Stimulated activated CD8-positive, alpha-beta memory T cell treated with anti-CD3 and anti-CD28 coated beads, Interleukin-7, amount 100 ng/mL, for 1 hour (primary cell): ENCODE measurements at places on chromosomes 12 and 14.

GRCh38 chr14:68215629-68216028 lies 396.1 kb downstream of the RAD51B start:
- no peak for DNase-seq

DNA sequence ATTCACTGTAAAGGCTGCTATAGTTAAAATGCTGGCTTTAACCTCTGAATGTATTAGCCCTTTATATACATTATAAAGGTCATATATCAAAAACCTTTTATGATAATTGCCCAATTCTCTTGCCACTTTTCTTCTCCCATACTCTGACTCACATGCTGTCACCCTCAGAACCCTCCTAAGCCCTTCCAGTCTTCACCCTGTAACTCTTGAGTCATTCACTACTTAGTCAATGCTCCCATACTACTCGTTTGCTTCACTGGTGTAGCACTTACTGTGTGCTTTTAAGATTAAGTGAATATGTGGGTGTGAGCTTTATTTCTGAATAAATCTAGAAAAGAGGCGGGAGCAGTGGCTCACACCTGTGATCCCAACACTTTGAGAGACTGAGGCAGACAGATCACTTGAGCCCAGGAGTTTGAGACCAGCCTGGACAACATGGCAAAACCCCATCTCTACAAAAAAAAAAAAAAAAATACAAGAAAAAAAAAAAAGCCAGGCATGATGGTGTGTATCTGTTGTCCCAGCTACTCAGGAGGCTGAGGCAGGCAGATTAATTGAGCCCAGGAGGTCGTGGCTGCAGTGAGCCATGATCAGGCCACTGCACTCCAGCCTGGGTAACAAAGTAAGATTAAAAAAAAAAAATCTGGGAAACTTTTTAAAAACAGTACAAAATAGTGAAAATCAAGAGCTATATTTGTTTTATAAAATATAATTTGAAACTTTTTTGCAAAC lies 37.6 kb downstream of the SPATA7 start:
- DNase-seq = no peak

DNA sequence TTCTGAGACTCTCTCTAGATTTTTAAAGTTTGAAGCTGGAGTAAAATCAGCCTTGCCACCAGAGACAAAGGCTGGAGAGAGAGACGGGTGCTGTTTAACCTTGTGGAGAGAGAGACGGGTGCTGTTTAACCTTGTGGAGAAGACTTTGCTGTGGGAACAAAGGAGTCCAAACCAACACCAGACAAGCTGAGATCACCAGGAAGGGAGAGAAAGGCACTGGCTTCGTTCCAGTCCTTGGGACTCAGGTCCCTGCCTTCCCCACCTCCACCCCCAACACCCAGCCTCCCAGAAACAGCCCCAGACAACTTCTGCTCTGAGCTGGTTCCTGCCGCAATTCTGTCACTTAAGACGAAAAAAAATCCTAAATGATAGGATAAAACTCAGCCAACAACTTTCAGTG lies 1389.3 kb downstream of the AACS start:
- no peak for DNase-seq

DNA sequence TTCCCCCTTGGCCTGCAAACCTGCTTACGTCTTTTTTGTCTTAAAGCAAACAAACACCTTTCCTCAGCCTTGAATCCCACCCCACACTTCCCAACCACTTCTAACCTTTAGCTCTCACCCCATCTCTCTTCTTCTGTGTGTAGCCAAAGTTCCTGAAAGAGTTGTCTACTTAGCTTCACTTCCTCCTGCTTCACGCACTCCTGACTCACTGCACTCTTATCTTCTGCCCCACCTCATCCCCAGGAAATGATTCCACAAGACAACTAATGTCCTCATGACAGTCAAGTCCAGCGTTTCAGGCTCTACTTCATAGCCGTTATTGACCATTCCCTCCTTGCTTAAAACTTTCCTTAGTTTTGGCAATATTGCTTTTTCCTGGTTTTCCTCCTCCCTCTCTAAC lies 22.4 kb downstream of the EIF2B2 start:
- DNase-seq = no peak

DNA sequence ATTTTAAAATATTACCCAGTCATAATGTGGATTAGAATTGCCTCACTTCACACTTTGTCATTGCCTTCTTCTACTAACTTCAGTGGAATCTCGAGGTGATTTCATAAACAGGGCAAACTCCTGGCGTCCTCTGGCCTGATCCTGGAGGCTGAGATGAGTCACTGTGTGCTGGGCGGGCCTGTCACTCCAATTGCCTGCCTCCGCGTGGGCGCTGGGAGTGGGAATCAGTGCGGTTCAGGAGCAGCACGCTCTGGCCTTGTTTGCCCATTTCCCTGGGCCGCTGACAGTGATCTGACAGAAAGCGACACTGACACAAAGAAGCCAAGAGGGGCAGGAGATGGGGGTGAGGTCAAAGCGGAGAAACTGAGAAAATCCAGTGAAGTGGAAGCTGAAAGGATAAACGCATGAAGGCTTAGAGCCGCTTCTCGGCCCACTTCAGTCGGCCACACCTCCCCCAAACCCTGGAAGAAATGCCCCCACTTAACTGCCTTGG lies 29.7 kb downstream of the LGR5 start:
- DNase-seq = no peak
